CD4-positive, alpha-beta T cell treated with Interleukin-15 for 1 hour (primary cell): ENCODE measurements at places on chromosomes 7 and 10.

- DNase-seq: no peak
These were observed 2.9 kb upstream of the AKR1C8 start for GRCh38 chr10:5187867-5188266.

- DNase-seq: no peak
These were observed 33.8 kb upstream of the ZFAND2A start for GRCh38 chr7:1193593-1194424.

DNA sequence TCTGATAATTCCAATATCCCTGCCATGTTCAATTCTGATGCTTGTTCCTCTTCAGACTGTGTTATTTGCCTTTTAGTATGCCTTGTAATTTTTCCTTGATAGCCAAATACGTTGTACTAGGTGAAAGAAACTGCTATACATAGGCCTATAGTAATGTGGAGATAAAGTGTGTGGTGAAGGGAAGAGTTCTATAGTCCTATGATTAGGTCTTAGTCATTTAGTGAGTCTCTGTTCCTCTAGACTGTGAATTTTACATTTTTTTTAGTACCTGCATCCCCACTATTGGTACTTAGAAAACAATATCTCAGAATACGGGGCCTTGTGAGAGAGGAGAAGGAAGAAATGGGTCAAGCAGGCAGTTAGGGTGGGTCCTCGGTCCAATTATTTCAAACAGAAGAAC is 59.6 kb upstream of the SEMA3E start:
- DNase-seq: no peak

GRCh38 chr10:55476129-55476528 is 675.1 kb upstream of the PCDH15 start:
- DNase-seq: no peak

DNA sequence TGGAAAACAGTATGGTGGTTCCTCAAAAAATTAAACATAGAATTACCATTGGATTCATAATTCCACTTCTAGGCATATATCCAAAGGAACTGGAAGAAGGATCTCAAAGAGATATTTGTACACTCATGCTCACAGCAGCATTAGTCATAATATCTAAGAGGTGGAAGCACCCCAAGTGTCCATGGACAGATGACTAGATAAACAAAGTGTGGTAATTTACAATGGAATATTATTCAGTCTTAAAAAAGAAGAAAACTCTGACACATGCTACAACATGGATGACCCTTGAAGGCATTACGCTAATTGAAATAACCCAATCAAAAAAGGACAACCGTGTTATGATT is 594.2 kb downstream of the KCNMA1 start:
- DNase-seq: no peak

DNA sequence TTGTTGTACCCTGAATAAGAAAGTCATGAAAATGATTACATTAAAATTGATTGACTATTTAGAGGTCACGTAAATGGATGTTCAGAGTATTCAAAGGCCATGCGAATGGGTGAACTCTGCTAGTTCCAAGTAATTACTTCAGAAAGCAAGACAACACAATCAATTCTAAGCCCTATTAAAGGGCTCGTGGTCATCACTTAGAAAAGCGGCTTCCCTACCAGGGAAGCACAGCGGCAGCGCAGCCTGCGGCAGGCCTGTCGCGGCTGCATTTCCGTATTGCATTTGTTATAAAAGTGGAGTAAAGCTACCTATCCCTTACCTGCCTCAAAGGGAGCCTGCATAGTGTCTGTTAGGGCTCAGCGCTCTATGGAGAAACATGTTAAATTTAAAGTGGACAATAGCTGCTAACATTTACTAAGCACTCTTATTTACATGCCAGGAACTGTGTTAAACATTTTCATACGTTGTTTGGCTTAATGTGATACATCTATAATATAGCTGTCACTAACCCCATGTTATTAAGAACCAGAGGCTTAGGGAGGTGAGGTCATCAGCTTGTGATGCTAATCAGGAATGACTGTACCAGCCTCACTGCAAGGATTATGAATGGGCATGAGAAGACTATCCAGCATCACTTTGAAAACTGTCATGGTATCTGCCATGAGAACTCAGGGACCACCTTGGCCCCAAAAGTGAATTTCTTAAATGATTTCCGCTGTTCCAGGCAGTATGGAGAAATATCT is 187.5 kb downstream of the CELF2 start:
- DNase-seq: no peak

GRCh38 chr7:17772581-17773288 is 167.6 kb downstream of the SNX13 start:
- no peak for DNase-seq

- DNase-seq: no peak
These were observed 21.2 kb downstream of the TECTB start for GRCh38 chr10:112304267-112304859.

DNA sequence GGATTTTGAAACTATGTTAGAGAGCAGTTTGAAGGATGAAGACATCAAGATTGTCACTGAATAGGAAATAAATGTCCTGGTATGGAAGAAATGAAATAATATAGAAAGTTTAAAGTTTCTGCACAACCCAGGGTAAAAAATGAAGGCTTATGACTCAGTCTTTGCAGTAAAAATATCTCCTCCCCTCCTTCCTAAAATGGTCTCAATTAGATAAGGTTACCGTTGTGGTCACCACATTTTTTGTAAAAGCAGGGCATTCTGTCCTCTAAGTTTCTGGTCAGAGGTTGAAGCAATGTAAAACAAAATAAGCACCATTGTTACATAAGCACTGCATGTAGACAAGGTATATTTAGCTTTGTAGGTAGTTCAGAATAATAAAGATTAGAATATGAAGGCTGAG is 403.5 kb downstream of the SUGCT start:
- no peak for DNase-seq

DNA sequence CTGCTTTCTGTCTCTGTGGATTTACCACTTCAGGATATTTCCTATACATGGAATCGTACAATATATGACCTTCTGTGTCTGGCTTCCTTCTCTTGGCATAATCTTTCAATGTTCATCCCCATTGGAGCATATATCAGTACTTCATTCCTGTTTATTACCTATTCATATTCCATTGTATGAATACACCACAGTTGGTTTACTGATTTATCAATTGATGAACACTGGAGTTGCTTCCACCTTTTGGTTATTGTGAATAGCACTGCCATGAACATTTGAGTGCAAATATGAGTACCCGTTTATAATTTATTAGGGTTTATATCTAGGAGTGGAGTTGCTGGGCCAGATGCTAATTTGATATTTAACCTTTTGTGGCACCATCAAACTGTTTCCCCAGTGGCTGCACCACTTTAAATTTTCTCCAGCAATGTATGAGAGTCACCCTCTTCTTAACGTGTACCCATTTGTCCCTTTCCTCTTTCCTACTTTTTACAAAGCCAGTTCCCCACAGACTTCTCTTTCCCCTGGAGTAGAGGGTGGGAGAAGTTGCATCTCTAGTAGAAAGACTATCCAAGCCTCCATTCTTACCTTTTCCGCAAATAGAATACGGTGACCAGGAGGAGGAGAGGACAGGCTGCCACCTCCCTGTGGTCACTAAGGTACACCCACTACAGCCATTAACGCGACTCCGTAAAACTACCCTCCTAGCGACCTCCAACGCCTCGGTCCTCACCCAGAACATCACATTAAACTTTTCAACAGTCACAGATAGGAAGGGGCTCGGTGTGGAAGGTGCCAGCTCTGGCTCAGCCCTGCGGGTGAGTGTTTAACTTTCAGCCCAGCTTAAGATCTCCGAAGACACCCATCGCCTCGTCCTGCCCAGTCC is 25.6 kb downstream of the SCD start:
- no peak for DNase-seq

DNA sequence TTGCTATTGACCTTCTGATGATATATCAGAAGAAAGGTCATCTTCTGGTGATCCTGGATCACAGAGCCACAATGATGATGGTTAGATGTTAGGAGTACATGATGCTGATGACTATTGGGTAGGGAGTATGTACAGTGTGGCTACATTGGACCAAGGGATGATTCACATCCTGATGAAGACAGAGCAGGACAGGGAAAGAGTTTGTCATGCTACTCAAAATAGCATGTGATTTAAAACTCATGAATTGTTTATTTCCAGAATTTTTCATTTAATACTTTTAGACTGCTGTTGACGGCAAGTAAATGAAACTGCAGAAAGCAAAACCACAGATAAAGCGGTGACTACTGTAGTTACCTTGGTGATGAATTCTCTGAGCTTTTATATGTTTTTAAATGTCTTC is 397.3 kb downstream of the PPP1R3A start:
- no peak for DNase-seq

GRCh38 chr10:30528429-30528786 is 94.4 kb downstream of the MAP3K8 start:
- no peak for DNase-seq

GRCh38 chr7:82741493-82741892 is 297.9 kb upstream of the CACNA2D1 start:
- no peak for DNase-seq

DNA sequence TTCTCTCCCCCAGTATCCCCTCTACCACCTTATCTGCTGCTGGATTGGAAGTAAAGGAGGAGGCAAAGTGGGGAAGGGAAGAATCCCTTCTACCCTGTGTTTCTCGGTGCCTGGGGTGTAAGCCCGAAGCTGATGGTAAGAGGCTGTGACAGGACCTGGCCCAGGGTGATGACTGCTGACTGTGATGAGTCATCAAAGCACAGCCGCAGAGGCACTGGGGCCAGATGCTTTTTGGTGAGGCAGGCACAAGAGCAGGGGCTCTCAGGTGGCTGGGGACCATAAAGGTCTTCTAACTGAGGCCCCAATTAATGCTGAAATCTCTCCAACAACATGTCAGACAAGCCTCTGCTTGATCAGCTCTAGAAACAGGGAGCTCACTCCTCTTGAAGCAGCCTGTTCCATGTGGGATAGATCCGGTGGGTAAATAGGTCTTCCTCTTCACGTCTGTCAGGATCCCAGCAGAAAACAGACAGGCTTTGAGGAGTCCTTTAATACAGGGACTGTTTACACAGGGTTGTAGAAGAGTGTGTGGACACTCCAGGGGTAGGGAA is 86.1 kb upstream of the PCBD1 start:
- DNase-seq: no peak

DNA sequence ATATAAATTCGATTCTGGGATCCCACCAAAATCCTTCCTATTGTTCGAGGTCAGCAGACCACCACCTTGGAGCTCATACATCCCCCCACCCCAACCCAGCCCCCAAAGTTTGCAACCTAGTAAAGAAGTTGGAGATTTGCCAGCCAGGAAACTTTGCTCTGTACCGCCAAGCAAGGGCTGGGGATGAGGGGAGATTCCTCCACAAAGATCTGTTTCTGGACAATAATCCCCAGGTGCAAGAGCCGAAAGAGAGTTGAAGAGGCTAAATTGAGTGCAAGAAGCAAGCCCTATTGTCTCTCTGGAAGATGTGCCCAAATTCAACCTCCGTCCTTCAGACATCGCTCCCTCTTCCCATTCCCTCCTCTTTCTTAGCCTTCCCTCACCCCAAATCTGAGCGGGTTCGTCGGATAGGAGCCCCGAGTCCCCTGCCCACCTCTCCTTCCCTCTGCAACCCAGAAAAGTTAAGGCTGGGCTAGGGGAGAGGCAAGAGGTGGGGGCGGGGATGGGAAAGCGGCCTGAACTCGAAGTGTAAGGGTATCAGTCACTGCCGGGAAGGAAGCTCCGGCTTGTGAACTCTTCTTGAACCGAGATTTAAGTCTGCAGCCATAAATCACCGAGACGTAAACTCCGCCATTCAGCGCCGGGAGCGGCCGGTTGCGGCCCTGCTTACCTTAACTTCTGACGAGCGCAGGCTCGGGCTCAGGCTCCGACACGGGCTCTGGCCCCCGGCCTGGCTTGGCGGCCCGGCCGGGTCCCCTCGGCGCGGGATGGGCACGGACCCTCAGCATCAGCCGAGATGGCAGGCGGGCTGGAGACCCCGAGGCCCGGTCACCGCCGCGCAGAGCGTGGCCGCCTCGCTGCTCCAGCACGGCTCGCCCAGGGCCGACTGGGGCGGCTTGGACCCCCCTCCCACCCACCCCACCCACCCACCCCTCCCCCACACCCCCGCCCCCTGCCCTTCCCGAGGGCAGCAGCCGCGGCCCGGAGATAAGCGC is 10.8 kb upstream of the HOXA2 start:
- no peak for DNase-seq

- DNase-seq: no peak
These were observed 73.9 kb downstream of the CELF2 start for GRCh38 chr10:11091517-11092102.
